Natural killer cell (primary cell): ENCODE measurements at places on chromosomes 6 and 20. TPM values are rescaled to one million over a fixed set of nuclear protein-coding genes. Genes with fewer than 3 reads are reported as not detected.
A peak's percentile ranks its signal among the peaks of the same experiment; 100 is the strongest.

- no peak overlapping the region for H3K4me3 ChIP-seq
- no peak for DNase-seq
- no peaks in the 10 kb centered on the region for H3K4me1 ChIP-seq
- no peaks in the 10 kb centered on the region for H3K27me3 ChIP-seq
- H3K27ac ChIP-seq, result no peak overlapping the region
- no peaks in the 10 kb centered on the region for H3K36me3 ChIP-seq
These were observed 80.7 kb downstream of the CARMIL1 start for GRCh38 chr6:25359891-25360290.

DNA sequence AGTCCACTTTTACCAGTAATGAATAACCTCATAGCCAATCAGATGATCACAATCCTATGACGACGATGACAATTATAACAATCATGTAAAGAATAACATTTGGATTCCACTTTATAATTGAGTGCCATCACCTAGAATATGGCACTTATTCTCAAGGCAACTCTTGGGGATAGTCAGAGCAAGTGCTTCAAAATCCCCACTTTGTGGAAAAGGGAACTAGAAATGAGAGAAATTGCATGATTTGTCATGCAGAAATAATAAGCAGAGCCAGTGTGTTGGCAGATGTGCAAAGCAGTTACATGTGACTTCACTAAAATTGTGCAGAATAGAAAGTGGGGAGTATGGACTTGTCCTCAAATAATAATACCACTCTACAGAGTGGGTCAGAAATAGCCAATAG is 41.3 kb downstream of the FRK start:
- no peaks in the 10 kb centered on the region for H3K36me3 ChIP-seq
- no peak for DNase-seq
- no peak overlapping the region for H3K4me3 ChIP-seq
- no peaks in the 10 kb centered on the region for H3K27me3 ChIP-seq
- no peaks in the 10 kb centered on the region for H3K4me1 ChIP-seq

CD109 gene
- 0.83 TPM for total RNA-seq

DNA sequence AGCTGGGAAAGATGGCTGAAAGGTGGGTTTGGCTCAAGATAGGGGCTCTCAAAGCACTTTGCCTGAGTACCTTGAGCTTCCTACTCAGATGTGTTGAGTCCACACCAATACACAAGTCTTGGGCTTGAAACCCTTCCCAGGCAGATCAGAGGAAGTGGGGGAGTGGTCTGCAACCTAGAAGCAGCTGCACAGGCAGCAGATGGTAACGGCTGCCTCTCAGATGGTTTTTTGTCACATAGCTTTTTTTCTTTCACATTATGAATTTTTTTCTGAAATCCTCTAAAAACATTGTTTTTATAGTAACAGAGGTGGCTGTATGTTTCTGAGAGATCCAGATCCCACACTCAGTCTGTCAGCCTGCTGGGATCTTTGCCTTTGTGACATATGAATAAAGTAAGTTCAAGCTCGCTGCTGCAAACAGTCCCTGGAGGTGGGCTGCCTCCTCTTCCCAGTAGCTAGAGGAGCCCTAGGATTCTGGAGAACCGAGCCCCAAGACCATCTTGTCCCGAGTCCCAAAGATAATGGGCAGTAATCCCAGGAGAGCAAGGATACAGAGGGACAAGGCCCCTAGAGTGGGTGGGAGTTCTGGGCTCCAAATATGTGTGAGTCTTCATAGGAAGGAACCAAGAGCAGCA is 97.1 kb upstream of the TOP1 start:
- H3K4me3 ChIP-seq, result no peak overlapping the region
- no peaks in the 10 kb centered on the region for H3K36me3 ChIP-seq
- no peaks in the 10 kb centered on the region for H3K27me3 ChIP-seq
- DNase-seq, result no peak
- no peak overlapping the region for H3K27ac ChIP-seq
- no peaks in the 10 kb centered on the region for H3K4me1 ChIP-seq

ISM1 gene
- total RNA-seq, result 0.13 TPM

- H3K36me3 ChIP-seq, result no peaks in the 10 kb centered on the region
- H3K27ac ChIP-seq, result no peak overlapping the region
- no peak for DNase-seq
- no peaks in the 10 kb centered on the region for H3K27me3 ChIP-seq
- H3K4me3 ChIP-seq, result no peak overlapping the region
These were observed 106.6 kb upstream of the SNX9 start for GRCh38 chr6:157716251-157716995.

PTPRT gene
- total RNA-seq, result not detected

GRCh38 chr6:148891405-148891783 is 144.6 kb downstream of the UST start:
- no peak overlapping the region for H3K27ac ChIP-seq
- H3K4me3 ChIP-seq, result no peak overlapping the region
- DNase-seq, result no peak
- H3K36me3 ChIP-seq, result no peaks in the 10 kb centered on the region
- no peaks in the 10 kb centered on the region for H3K4me1 ChIP-seq

KIF25 gene
- not detected for total RNA-seq

DNA sequence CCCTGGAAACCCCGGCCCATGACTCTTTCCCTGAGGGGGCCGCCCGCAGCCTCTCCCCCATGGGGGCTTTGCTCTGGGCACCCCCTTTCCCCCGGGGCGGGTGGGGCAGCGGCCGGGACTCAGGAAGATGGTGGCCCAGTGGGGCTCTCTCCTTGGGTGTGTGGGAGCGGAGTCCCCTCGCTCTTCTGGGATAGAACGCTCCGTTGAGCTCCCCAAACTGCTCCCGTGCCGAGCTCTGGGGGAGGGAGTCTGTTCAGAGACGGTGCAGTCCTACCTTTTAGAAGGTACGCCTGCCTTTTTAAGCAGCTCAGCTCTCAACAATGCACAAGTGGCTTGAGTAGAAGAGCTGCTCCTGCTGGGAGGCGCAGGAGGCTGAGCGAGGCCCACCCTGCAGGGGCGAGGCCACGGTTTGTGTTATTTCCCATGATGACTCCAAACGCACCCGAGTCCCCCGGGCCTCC is 21.7 kb upstream of the BHLHE23 start:
- H3K27me3 ChIP-seq, result peaks cover 21% of the 10 kb centered on the region
- no peak overlapping the region for H3K27ac ChIP-seq
- no peak for DNase-seq
- H3K4me1 ChIP-seq, result peaks cover 13% of the 10 kb centered on the region
- H3K36me3 ChIP-seq, result no peaks in the 10 kb centered on the region
- H3K4me3 ChIP-seq, result no peak overlapping the region

GRCh38 chr6:33702345-33702977 is 9.0 kb downstream of the UQCC2 start:
- peaks cover 6% of the 10 kb centered on the region for H3K4me1 ChIP-seq
- H3K27ac ChIP-seq, result no peak overlapping the region
- H3K4me3 ChIP-seq, result no peak overlapping the region

DNA sequence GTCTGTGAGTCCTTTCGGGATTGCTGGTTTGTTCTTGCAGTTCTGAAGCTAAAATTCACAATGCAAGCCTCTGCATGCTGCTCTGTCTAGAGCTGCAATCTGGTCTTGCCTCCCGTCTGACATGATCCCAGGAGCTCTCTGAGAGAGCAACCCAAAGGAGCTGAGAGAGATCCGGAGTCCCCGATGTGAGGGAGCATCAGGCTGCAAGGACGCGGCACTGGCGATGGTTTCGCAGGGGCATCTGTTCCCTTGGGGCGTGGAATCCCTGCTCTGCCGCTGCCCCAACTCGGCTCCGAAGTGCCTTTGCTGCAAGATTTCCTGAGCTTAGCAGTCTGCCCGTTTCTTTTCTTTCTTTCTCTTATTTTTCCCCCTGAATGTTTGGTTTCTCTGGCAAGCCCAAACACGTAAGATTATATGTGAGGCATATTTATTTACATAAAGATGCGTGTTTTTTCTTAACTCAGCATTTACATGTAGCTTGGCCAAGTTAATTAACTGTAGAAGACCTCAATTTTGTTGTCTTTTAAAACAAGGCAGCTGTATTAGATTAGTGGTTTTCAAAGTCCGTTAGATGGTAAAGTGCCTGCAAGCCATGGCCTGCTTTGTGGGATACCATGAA is 873.0 kb downstream of the KIF16B start:
- no peak overlapping the region for H3K27ac ChIP-seq
- no peak overlapping the region for H3K4me3 ChIP-seq
- DNase-seq, result no peak
- no peaks in the 10 kb centered on the region for H3K27me3 ChIP-seq
- no peaks in the 10 kb centered on the region for H3K4me1 ChIP-seq

GRCh38 chr6:16437984-16438383 is 199.6 kb downstream of the GMPR start:
- DNase-seq, result no peak
- peaks cover 17% of the 10 kb centered on the region for H3K4me1 ChIP-seq
- no peaks in the 10 kb centered on the region for H3K27me3 ChIP-seq
- H3K36me3 ChIP-seq, result no peaks in the 10 kb centered on the region
- no peak overlapping the region for H3K27ac ChIP-seq

MUC21 gene
- total RNA-seq, result not detected

DNA sequence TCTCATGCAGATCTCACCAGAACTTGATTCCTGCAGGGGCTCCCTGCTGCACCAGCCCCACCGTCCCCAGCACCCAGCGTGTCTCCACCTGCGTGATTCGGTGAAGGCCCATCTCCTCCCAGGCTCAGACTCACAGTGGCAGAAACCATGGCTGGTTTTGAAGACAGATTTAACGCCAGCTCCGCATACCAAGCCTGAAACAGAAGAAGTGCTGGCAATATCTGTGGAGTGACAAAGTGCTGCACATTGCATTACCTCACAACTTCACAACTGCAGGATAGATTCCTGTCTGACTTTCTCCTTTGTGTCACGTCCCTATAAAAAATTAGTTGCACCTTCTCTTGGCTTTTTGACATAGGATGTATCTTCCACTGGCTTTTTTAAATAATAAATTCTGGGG is 120.7 kb downstream of the TTLL2 start:
- no peaks in the 10 kb centered on the region for H3K4me1 ChIP-seq
- H3K27me3 ChIP-seq, result no peaks in the 10 kb centered on the region
- no peaks in the 10 kb centered on the region for H3K36me3 ChIP-seq
- no peak for DNase-seq
- no peak overlapping the region for H3K4me3 ChIP-seq

DNA sequence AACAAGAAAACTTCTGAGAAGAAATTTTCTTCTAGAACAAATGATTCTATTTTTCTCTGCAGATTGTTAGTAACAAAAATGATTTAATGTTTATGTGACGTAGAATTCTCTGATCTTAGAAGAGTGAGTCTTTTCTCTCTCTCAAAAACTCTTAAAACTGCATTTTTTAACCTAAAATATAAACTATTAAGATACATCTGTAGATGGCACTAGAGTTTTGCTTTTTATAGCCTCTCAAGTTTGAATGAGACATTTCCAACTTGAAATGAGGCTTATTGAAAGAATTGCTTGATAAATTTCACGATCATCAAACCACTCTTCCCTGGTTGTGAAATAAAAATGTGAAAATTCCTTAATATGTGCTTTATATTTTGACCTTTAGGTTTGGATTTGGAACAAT is 53.8 kb downstream of the PHF3 start:
- peaks cover 13% of the 10 kb centered on the region for H3K36me3 ChIP-seq
- H3K27me3 ChIP-seq, result no peaks in the 10 kb centered on the region
- no peak overlapping the region for H3K27ac ChIP-seq
- no peak overlapping the region for H3K4me3 ChIP-seq

TMX4 gene
- total RNA-seq, result 97.9 TPM

- DNase-seq, result no peak
- peaks cover 20% of the 10 kb centered on the region for H3K4me1 ChIP-seq
- no peaks in the 10 kb centered on the region for H3K36me3 ChIP-seq
- H3K27ac ChIP-seq, result no peak overlapping the region
These were observed 283.6 kb downstream of the QKI start for GRCh38 chr6:163698086-163698485.

GRCh38 chr6:96522465-96523009 is 931 bp downstream of the UFL1 start:
- peak overlapping the region; percentile 97 for H3K27ac ChIP-seq
- peaks cover 31% of the 10 kb centered on the region for H3K36me3 ChIP-seq
- no peaks in the 10 kb centered on the region for H3K27me3 ChIP-seq
- peak overlapping the region; percentile 90 for H3K4me3 ChIP-seq

DNA sequence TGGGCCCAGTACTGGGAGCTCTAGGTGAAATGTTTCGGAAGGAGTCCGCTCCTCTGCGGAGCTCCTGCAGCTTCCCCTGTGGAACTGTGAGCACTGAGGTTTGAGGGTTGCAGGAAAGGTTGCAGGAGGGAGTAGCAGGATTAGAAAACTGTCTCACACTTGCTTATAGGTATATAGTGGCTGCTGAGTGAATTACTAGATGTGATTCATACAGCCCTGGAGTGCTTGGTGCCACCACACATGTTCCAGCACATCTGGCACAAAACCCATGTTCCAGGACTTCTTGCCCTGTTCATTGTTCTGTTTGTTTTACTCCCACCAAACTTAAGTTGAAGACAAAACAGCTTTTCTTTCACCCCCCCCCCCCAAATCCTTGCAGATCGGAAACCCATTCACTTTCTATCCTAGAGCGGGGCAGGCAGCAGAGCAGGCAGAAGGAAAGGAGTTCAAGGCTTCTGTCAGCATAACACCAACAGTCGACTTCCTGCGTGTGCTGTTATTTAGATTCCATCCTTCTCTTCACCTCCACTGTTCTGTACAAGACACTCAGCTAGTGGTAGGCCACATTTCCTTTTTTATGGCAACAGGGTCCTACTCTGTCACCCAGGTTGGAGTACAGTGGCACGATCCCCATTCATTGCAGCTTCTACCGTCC is 669 bp upstream of the PEX6 start:
- H3K4me3 ChIP-seq, result peak overlapping the region; percentile 69
- peaks cover 33% of the 10 kb centered on the region for H3K4me1 ChIP-seq
- H3K27ac ChIP-seq, result peak overlapping the region; percentile 81
- no peaks in the 10 kb centered on the region for H3K36me3 ChIP-seq
- DNase-seq, result peak; percentile 49

DNA sequence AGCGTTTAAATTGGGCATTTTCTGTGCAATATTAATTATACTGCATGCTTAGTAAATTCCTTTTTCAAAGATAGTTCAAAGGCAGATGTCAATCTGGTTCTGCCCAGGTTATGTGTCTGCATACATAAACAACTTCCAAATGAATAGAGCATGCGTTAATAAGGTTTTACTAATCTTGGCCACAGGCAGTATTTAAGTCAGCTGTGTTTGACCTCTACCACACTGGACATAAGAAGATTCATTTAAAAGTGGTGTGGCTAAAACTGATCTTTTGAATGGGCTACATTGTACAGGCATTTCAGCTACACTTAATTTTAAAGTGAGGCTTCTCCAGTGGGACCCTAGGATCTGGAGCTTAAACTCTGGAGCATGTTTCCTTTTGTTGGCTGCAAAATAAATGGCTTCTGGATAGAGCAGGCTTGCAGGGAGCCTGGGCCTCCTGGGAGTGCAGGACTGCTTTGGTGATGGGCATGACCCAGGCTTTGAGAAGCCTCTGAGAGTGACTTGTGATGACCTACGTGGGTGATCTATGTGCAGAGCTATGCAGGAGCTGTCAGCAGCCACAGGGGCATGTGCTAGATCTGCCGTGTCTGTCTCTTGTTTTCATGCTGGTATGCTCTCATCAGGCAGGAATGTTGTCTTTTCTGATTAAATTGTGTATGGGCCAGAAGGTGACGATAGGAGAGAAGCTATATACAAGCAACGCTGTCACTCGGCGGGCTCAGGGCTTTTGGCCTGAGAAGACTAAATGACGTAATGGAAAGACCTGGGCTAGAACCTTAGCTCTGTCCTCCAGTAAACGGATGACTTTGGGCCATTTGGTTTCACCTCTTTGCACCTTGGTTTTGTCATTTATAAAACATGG is 331.2 kb downstream of the QKI start:
- no peak for DNase-seq
- H3K4me1 ChIP-seq, result peaks cover 26% of the 10 kb centered on the region
- no peaks in the 10 kb centered on the region for H3K36me3 ChIP-seq
- H3K4me3 ChIP-seq, result no peak overlapping the region
